Type B pancreatic cell (in vitro differentiated cells): ENCODE measurements at places on chromosomes 5 and 9. TPM values are rescaled to one million over a fixed set of nuclear protein-coding genes. Genes with fewer than 3 reads are reported as not detected.

- H3K36me3 ChIP-seq, result no peaks in the 10 kb centered on the region
- H3K27me3 ChIP-seq, result no peaks in the 10 kb centered on the region
- H3K4me1 ChIP-seq, result peaks cover 43% of the 10 kb centered on the region
- H3K4me3 ChIP-seq, result no peak overlapping the region
- no peak for DNase-seq
These were observed 343.7 kb downstream of the RAB3C start for GRCh38 chr5:58926541-58926935.

- H3K27ac ChIP-seq, result no peak overlapping the region
- peaks cover 6% of the 10 kb centered on the region for H3K27me3 ChIP-seq
- no peaks in the 10 kb centered on the region for H3K4me1 ChIP-seq
- no peak overlapping the region for H3K4me3 ChIP-seq
- DNase-seq, result no peak
- H3K36me3 ChIP-seq, result no peaks in the 10 kb centered on the region
These were observed 22.5 kb upstream of the JAKMIP2 start for GRCh38 chr5:147805030-147805454.

DNA sequence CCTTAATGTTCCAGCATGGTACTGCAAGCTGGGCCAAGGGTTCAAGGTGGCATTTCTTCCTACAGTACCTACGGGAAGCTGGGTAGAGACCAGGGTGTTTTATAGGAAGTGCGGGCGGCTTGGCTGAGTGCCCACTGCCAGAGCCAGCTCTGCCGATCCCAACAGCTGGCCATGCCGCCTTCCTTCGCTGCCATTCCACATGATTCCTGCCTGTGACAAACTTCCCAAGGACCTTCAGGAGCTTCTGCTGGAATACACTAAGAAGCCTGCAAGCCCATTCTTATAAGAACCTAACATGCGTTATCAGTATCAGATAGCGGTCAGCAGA, 22.0 kb downstream of the MYO10 start:
- peaks cover 5% of the 10 kb centered on the region for H3K27me3 ChIP-seq
- peaks cover 4% of the 10 kb centered on the region for H3K36me3 ChIP-seq
- no peak overlapping the region for H3K27ac ChIP-seq
- H3K4me3 ChIP-seq, result no peak overlapping the region
- peaks cover 14% of the 10 kb centered on the region for H3K4me1 ChIP-seq
- DNase-seq, result no peak

- H3K36me3 ChIP-seq, result no peaks in the 10 kb centered on the region
- peak overlapping the region; percentile 16 for H3K27ac ChIP-seq
- peak overlapping the region; percentile 46 for H3K4me3 ChIP-seq
- DNase-seq, result no peak
- H3K27me3 ChIP-seq, result peaks cover 18% of the 10 kb centered on the region
These were observed 47.2 kb upstream of the DAB2IP start for GRCh38 chr9:121604242-121604641.

- H3K27me3 ChIP-seq, result peaks cover 3% of the 10 kb centered on the region
- H3K36me3 ChIP-seq, result no peaks in the 10 kb centered on the region
- peaks cover 13% of the 10 kb centered on the region for H3K4me1 ChIP-seq
- no peak overlapping the region for H3K4me3 ChIP-seq
- no peak for DNase-seq
These were observed 2.0 kb upstream of the TRIM14 start for GRCh38 chr9:98121058-98121457.

DNA sequence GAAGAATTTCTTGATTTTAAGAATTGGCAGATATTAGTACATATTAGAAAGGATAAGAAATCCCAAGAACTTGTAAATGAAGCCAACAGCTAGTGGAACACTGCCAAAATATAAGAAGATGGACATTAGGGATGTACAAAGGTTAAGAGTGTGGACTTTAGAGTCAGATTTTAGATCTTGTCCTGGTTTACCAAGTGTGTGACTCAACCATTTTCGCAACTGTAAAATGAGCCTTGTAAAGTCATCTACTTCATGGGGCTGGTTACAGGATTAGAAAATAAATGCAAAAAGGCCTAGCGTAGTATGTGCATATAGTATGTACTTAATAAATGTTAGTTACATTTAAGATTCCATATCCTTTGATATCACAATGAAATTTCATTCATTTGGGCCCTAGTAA, 260.0 kb downstream of the RAB3C start:
- H3K27me3 ChIP-seq, result no peaks in the 10 kb centered on the region
- H3K4me1 ChIP-seq, result peaks cover 10% of the 10 kb centered on the region
- H3K4me3 ChIP-seq, result no peak overlapping the region
- no peak overlapping the region for H3K27ac ChIP-seq

DNA sequence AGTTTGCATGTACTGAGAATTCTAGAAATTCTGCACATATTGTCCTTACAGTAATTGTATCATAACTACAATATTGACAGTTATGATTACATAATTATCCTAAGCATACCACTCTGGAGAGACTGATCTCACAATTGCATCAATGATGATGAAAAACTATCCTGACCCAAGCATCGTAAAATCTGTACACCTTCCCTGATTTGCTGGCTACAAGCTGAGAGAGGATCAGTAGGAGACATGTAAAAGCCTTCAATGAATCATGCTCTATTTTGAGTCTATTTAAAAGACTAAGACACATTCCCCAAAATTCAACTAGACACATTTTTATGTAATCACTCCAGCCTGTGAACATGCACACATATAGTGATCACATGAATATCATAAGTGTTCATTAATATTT, 1833.8 kb downstream of the EFNA5 start:
- no peaks in the 10 kb centered on the region for H3K27me3 ChIP-seq
- H3K27ac ChIP-seq, result no peak overlapping the region
- no peak for DNase-seq
- no peak overlapping the region for H3K4me3 ChIP-seq
- H3K36me3 ChIP-seq, result no peaks in the 10 kb centered on the region

GRCh38 chr5:96963267-96963666, 27.4 kb downstream of the LNPEP start:
- H3K27me3 ChIP-seq, result no peaks in the 10 kb centered on the region
- H3K27ac ChIP-seq, result no peak overlapping the region
- H3K4me3 ChIP-seq, result no peak overlapping the region
- H3K36me3 ChIP-seq, result peaks cover 3% of the 10 kb centered on the region
- H3K4me1 ChIP-seq, result peaks cover 24% of the 10 kb centered on the region

GRCh38 chr5:124453221-124454051, 293.0 kb downstream of the ZNF608 start:
- no peak overlapping the region for H3K27ac ChIP-seq
- peaks cover 6% of the 10 kb centered on the region for H3K36me3 ChIP-seq
- no peak overlapping the region for H3K4me3 ChIP-seq
- peaks cover 7% of the 10 kb centered on the region for H3K27me3 ChIP-seq

DNA sequence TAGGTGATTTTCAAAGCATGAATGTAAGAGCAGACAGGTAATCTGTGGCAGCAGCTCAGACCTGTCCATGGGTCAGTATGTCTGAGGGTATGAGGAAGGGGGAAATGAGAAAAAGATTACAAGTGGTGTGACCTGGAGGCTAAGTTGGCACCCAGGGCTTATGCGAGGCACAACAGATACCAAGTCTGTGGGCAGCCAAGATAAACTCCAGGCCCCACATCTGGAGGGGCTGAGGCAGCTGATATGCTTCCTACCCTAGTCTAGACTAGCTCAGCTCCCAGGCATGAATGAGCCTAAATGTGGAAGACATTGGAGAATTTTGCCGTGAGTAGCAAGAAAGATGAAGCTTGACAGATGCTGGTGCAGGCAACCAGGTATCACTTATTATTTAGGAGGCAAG, 151.7 kb downstream of the PIK3R1 start:
- peaks cover 5% of the 10 kb centered on the region for H3K4me1 ChIP-seq
- H3K27me3 ChIP-seq, result peaks cover 3% of the 10 kb centered on the region
- H3K4me3 ChIP-seq, result no peak overlapping the region
- no peaks in the 10 kb centered on the region for H3K36me3 ChIP-seq
- no peak overlapping the region for H3K27ac ChIP-seq
- DNase-seq, result no peak

- no peak overlapping the region for H3K4me3 ChIP-seq
- peaks cover 6% of the 10 kb centered on the region for H3K4me1 ChIP-seq
- H3K27ac ChIP-seq, result no peak overlapping the region
- no peak for DNase-seq
- H3K36me3 ChIP-seq, result peaks cover 45% of the 10 kb centered on the region
- no peaks in the 10 kb centered on the region for H3K27me3 ChIP-seq
These were observed 206.7 kb downstream of the SLC12A2 start for GRCh38 chr5:128290152-128290858.

- peaks cover 4% of the 10 kb centered on the region for H3K4me1 ChIP-seq
- DNase-seq, result no peak
- peaks cover 5% of the 10 kb centered on the region for H3K27me3 ChIP-seq
- H3K36me3 ChIP-seq, result no peaks in the 10 kb centered on the region
These were observed 60.1 kb downstream of the GTF3C4 start for GRCh38 chr9:132730054-132731033.

- H3K4me1 ChIP-seq, result no peaks in the 10 kb centered on the region
- H3K27me3 ChIP-seq, result no peaks in the 10 kb centered on the region
- no peak overlapping the region for H3K27ac ChIP-seq
- H3K4me3 ChIP-seq, result no peak overlapping the region
- DNase-seq, result no peak
These were observed 39.8 kb downstream of the RBM27 start for GRCh38 chr5:146243247-146243646.

GRCh38 chr9:116654059-116654355, 33.1 kb upstream of the TRIM32 start:
- DNase-seq, result no peak
- no peak overlapping the region for H3K27ac ChIP-seq

DNA sequence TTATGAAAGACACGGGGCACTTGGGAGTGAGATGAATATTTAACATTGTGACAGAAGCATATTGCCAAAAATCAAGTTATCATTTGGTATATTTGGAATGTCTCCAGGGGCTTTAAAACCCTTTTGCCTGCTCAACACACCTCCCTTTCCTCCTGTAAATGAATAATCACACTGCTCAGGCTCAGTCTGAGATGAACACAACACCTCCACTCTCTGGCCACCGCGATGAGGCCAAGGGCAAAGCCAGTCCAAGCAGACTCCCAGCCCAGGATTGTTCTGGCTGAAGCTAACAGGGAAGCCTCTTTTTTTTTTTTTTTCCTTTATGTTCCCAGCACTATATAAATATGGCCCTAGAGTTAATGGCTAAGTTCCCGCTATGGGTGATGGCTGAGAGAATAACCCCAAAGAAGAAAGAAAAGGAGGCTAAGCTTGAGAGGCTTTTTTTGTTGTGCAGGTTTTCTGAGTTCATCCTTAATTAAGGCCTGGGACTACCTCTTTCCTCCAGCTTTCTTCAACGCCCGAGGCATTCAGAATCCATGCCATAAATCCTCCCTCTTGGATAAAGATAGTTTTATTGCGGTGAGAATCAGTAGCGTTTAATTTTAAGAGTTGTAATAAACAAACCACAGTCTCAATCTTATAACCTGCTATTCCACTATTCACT, 10.5 kb upstream of the ERAP1 start:
- H3K4me3 ChIP-seq, result no peak overlapping the region
- H3K36me3 ChIP-seq, result no peaks in the 10 kb centered on the region
- no peak for DNase-seq
- no peak overlapping the region for H3K27ac ChIP-seq

DNA sequence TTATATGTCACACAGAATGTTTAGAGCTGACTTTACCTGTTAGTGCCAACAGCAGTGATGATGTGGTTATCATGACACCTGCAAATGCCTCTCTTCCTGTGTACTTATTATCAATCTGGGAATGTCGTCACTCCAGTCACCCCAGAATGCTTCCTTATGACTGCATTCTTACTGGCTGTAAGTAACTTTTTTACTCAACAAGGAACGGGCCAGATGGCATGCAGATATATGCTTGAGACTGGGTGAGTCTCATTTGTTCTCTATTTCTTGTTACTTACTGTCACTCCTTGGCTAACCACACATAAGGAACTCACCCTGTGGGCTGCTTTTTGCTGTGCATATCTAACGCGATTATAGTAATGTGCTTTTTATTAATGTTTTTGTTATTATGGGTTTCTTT, 385.5 kb upstream of the MEF2C start:
- peaks cover 5% of the 10 kb centered on the region for H3K4me1 ChIP-seq
- H3K4me3 ChIP-seq, result no peak overlapping the region
- DNase-seq, result no peak
- no peaks in the 10 kb centered on the region for H3K36me3 ChIP-seq
- no peak overlapping the region for H3K27ac ChIP-seq
- H3K27me3 ChIP-seq, result no peaks in the 10 kb centered on the region

Gene OLFM1
- total RNA-seq, result 8.0 and 9.7 TPM in 2 replicates

Gene SLC44A1
- total RNA-seq, result 47.2 and 130 TPM in 2 replicates

Gene EDIL3
- total RNA-seq, result 15.4 and 19.1 TPM in 2 replicates

Gene NUTM2G
- 0.19 TPM in 1 of 2 replicates, not detected in the other for total RNA-seq

Gene NPR3
- 13.7 and 116 TPM in 2 replicates for total RNA-seq

Gene PTPRD
- 24.3 and 197 TPM in 2 replicates for total RNA-seq

Gene SHISAL2B
- 0.63 TPM in 1 of 2 replicates, not detected in the other for total RNA-seq

Gene SVEP1
- total RNA-seq, result 5.4 and 7.9 TPM in 2 replicates
